Renal pelvis (tissue), 12 donors: ENCODE measurements at places on chromosomes 5 and 9.

DNA sequence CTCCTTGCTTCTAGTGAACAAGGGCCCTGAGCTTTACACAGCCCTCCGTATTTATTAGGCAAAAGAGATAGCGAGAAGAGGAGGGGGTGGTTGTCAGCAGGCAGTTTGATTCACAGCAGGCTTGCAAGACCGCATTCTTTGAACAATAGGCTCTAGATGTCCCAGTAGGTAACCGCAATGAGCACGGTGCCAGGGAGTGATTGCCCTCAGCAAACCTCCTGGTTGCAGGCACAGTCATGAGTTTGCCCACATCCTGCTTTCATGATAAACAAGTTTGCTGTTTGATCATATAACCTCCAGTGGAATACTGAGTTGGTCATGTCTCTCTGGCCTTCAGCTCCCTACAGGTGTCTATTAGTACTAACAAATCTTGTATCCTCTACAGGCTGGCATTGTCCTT is 66.1 kb downstream of the CACNA1B start:
- DNase-seq, result no peak

DNA sequence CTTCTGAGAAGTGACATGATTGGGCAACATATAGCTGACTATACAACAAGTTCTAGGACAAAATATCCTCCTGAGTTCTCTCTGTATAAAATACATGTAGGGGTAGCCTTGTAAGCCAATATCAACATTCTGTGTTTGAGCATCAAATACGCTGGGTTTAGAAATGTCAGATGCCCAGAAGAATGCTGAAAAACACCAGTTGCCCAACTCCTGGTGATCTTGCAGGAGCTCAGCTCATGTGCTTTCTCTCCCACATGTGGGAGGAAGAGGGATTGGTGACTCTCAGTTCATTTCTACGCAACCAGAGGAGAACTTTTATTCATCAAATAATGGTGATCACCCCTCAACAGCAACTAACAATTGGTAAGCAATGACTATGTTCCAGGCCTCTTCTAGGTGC is 810.9 kb upstream of the ACO1 start:
- DNase-seq, result no peak

DNA sequence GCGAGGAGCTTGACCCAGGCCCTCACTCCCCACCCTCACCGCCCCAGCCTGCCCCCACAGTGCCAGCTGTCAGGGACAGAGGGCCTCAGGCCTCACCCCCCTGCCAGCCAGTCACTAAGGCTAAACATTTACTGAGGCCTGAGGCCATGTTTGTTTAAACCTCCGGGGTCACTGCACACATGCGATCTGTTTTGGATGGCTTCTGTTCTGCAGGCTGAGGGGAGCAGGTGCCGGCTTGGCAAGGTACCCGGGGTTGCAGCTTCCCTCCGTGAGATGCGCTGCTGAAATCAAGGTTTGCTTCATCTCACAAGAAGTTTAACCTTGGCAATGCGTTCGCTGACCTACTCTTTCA is 103.3 kb upstream of the BOD1 start:
- DNase-seq, result peak; percentile 59

GRCh38 chr5:96952118-96952750 is 16.4 kb downstream of the LNPEP start:
- DNase-seq, result no peak

DNA sequence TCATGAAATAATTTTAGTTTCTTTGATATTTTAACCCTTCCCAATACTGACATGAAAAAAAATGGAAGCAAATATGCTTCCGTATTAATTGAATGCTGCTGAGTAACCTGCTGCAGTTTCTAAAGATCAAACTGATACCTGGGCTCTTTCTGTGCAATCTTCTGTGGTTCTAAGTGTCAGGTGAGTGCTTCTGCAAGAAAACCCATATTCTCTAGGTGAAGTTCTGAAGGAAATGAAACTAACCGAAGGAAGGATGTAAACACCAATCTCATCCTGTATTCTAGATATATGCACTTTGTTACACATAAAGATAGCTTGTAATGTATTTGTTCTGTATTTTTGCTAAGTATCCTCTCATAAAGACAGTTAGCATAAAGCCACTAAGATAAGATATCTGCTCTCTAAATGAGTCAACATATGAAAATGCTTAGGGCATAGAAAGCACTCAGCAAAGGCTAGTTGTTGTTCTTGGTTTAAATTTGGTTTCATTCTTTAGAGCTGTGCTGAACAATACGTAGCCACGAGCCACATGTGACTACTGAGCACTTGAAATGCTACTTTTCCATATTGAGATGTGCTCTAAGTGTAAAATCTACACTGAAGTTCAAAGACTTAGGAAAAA is 52.0 kb downstream of the ITGA2 start:
- DNase-seq, result no peak

DNA sequence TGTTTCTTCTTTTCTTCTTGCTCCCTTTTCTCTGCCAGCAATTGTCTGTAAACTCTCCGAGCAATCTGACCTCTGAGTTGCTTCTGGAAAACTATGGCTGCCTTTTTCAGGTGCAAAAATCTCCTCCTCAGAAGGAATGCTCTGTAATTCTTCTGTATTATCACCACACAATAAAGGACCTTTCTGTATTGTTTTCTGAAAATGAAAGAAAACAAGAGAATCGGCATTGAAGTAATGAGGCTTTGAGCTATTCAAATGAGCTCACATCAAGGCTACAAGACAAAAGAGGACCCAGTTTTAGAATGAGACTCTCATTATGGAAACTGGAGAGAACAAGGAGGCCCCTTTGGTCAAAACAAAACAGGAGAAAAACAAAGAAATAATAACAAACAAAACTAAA is 86.2 kb upstream of the RETREG1 start:
- DNase-seq, result no peak

DNA sequence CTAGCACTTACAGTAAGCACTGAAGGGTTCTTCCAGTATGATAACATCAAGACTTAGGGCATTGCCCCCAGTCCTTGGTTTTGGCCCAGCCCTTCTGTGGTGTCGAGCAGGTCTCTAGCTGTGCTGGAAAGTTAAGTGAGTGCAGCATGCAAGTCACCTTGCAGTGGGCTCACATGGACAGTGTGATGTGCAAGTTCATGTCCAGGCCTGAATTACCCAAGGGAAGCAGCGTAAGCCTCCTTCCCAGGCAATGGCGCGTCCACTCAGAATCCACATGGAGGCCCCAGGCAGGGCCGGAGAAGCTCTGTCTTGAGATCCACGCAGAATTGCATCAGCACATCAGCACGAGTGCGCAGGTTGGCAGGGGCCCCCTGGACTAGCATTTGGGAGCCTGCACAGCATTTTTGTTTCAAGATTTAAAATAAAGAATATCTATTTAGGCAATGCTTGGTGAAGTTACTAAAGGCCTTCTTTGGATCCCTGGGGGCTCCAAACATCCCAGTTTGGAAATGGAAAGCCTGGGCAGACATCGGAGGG is 108.4 kb upstream of the ALDH1B1 start:
- no peak for DNase-seq

DNA sequence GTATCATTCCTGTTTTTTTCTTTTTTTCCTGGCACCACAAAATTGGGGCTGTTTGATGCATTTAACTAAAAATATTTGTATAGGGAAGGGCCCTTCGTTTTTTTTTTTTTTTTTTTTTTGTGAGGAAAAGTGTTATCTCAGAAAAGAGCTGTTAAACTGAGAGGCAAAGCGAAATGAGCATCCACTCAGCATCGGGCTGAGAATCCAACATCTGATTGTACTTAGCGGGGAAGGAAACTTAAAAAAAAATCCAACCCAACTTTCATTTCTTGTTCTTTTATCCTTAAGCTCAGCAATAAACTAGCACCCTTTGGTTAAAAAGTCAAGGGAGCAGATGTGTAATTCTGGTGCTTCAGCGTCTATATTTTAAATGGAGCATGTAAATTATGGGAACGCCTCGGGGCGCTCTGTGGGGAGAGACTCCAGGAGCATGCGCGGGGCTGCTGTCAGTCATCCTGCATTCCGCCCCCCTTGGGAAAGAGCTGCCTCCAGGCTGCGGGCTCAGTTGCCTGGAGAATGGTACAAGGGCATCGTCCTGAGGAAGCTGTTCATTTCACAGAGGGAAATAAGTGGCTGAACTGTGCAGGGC is 33.3 kb downstream of the DMRT2 start:
- peak; percentile 20 for DNase-seq
